Activated naive CD4-positive, alpha-beta T cell treated with Interleukin-2 at 50 U/mL for 16 hours (primary cell): ENCODE measurements at places on chromosomes 1 and 21.

DNA sequence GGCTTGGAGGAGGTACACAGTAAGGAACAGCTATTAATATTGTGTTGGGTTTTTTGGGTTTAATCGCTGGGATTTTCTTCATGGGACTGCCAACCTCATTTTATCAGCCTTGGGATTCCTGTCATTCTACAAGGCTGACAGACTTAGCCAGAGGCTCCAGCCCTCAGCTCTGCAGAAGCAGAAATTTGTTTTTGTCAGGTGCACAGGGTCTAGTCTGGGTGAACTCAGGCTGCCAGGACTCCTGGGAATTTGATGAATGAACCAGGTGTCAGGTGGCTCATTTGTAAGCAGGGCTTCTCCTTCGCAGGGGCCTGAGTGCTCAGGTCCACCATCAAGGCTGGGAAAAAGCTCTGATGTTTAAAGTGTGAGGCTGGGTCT is 11.5 kb upstream of the ZNF362 start:
- DNase-seq: no peak

- DNase-seq: no peak
Measured at GRCh38 chr1:210920716-210921694, 212.9 kb downstream of the KCNH1 start.

- DNase-seq: peak; percentile 75
Measured at GRCh38 chr1:224497714-224498573, 63.3 kb upstream of the WDR26 start.

DNA sequence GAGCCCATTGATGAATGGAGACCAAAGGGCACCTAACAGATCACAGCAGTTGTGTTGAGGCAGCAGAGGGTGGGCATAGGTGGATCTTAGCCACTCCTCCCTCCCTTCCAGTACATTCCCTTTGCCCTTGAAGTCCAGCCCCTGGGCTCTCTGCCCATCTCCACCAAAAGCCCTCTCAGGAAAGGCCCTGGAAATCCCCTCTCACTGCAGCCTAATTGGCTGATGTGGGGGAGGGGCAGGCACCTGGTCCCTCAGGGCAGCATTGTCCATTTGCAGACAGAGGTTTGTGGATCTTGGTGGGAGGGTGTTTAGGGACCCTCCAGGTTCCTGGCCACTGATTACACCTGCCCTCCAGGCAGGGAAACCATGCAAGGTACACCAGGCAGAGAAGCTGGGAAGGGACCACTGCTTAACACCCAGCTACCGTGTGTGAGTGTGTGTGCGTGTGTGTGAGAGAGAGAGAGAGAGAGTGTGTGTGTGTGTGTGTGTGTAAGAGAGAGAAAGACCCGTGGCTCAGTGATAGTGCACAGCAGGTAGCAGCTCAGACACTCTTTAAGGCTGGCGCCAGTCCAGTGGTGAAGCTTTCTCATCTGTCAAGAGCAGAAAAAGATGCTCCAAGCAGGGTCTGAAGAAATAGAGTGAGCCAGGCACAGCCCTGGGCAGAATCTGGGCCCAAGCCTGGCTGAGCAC is 71.1 kb downstream of the MATN1 start:
- DNase-seq: no peak

DNA sequence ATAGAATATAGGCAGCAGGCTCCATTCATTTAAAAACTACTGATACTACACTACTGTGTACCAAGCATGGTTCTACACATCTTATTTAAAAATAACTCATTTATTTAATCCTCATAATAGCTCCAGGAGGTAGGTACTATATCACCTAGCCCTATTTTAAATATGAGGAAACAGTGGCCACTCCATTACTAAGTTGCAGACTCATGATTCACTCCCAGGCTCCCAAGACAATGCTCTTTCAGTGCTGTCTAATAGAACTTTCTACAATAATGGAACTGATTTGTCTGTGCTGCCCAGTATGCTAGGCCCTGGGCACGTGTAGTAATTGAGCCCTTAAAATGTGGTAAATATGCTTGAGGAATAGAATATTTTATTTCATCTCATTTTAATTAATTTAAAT is 357.1 kb downstream of the LTN1 start:
- no peak for DNase-seq

- no peak for DNase-seq
Measured at GRCh38 chr1:98898940-98899339, 105.7 kb downstream of the PLPPR5 start.

GRCh38 chr1:153697191-153698019 is 18.9 kb downstream of the NPR1 start:
- no peak for DNase-seq

GRCh38 chr1:227893949-227894721 is 53.6 kb downstream of the WNT9A start:
- DNase-seq: no peak

DNA sequence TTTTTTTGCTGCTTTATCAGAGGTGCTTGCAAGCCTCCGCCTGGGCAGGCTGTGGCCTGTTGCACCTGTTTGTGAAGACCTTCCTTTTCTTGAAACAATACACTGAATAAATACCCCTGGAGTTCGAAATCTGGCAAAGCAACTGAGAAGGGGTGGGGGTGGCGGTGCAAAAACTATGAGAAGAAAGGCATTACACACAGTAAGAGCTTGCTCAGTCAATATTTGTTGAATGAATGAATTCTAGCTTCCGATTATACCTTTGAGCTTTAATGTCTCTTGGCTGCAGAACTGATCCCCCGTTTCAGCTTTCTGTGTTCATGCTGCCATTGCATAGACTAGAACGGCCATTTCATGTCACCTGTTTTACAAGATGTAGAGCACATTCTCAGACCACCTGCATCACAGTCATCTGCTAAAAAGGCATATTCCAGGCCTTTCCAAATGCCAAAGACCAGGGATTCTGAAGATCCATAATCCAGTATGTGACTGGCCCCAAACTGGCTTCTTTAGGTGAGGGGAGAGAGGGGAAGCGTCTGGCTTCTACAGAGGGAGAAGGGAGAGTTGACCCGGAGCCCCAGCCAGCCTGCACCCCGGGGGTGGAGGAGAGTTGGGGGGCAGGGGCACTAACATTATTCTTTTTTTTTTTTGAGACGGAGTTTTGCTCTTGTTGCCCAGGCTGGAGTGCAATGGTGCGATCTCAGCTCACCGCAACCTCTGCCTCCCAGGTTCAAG is 111.5 kb downstream of the ETS2 start:
- DNase-seq: no peak

- no peak for DNase-seq
Measured at GRCh38 chr1:179337288-179337687, 28.5 kb upstream of the AXDND1 start.

DNA sequence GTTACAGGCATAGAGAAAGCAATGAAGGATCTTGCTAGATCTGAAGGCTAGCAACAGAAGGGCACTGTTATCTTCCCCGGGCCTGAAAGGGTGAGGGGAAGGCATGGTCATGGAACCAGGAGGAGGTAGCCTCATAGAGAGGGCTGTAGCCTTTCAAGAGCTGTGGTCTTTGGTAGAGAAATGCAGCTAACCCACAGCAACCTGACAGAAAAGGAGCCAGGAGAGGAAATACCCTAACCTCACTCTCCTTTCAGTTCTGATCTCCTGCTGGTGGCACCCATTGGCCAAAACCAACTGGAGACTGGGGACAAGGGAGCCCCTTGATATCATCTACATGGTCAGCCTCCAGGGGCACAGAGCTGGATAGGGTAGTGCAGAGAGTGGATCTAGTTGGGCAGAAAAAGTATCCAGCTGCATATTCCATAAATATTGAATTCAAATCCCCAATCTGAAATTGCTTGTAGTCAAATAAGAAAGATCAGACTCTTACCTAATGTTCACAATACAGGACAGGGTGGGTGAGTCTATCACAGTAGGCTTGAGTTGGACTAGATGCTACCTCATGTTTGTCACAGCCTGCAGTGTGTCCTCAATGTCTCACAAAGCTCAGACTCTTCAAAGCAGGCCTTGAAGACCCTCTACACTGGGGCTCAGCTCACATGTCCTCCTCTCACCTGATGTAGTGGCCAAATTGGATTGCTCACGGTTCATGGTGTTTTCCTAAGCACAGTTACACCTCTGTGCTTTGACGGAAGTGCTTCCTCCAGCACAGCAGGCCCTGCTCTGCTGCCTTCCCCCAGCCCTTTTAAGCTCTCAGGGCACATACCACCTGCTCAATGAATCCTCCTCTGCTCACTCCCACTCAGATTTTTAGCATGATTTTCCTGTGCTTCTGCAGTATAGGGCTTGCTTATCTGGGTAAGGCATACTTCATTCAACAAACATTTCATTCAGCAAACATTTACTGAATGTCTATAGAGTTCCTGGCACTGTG is 74.1 kb upstream of the JUN start:
- peak; percentile 2 for DNase-seq

- no peak for DNase-seq
Measured at GRCh38 chr1:180881806-180882509, 30.7 kb upstream of the KIAA1614 start.
